ENCODE measurements at places on chromosomes 16 and 17.

GRCh38 chr17:78708510-78708973 is 73.5 kb downstream of the CYTH1 start:
- DNase-seq = peak; percentile 42

DNA sequence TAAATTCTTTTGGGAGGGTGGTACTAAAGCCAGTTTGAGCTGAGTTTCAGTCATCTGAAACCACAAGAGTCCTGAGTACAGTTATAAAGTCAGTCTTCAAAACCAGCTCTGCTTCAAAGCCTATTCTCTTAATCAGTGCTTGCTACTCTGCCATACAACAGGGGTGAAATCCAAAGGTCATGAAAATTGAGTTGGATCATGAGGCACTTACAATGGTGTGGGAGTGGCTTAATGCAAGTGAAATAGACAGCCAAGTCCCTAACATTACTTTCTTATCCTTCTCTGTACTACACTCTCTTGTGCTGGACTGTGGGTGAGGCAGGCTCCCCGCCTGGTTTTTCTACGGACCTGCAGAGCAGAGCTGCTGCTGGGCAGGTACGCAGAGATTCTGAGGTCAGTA is 12.4 kb downstream of the CBLN1 start:
- no peak for DNase-seq

DNA sequence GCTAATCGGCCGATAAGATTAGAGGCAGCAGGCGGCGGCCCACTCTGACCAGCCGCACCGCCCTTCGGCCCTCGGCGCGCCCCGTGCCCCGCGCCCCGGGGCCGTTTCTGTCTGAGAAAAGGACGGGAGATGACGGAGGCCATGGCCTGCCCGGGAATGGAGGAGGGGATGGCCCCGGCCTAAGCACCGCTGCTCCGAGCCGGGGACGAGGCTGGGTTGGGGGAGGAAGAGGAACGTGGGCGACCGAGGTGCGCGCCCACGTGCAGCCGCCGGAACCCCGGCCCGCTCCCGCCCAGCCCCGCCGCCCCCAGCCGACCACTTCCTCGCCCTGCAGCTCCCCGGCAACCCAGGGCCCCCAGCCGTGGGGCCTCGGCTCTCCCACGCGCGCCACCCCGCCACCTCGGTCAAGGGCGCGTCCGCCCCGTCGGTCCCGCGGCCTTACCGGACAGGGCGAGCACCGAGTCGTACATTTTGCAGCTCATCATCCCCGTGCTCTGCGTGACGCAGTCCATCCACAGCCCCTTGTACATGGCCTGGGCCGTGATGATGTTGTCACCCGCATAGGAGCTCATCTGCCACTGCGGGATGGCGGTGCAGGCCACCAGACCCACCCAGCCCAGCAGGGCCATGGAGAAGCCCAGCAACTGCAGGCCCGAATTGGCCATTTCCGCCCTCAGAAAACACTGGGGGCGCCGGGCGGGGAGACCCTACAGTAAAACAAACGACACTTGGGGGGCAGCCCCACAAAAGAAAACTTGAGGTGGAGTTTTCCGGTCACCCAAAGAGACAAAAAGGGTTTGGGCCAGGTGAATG is 693 bp downstream of the CLDN7 start:
- no peak for DNase-seq

GRCh38 chr16:57562066-57562465 is 19.6 kb downstream of the ADGRG5 start:
- no peak for DNase-seq

DNA sequence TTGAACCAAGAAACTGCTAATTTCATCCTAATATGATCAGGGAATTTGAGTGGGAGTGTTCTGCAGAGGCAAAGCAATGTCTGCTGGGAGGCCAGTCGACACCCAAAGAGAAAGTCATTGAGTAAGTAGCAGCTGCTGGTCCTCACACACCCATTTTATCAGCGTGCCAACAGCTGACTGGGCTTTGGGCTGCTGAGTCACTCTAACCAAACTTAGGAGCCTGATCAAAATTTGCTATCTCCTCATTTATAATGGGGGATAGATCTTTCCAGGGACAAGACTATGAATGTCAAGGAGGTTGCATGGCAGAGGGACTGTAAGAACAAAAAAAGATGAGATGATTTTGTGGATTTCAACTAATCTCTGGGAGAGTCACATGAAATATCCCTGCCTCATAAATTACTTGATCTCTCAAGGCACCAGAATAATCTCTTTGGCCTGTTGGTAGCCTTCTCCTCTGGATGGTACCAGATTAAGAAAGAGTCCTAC is 32.9 kb downstream of the CPSF4L start:
- DNase-seq = no peak

GRCh38 chr17:65228734-65229620 is 91.8 kb downstream of the RGS9 start:
- peak; percentile 58 for DNase-seq

DNA sequence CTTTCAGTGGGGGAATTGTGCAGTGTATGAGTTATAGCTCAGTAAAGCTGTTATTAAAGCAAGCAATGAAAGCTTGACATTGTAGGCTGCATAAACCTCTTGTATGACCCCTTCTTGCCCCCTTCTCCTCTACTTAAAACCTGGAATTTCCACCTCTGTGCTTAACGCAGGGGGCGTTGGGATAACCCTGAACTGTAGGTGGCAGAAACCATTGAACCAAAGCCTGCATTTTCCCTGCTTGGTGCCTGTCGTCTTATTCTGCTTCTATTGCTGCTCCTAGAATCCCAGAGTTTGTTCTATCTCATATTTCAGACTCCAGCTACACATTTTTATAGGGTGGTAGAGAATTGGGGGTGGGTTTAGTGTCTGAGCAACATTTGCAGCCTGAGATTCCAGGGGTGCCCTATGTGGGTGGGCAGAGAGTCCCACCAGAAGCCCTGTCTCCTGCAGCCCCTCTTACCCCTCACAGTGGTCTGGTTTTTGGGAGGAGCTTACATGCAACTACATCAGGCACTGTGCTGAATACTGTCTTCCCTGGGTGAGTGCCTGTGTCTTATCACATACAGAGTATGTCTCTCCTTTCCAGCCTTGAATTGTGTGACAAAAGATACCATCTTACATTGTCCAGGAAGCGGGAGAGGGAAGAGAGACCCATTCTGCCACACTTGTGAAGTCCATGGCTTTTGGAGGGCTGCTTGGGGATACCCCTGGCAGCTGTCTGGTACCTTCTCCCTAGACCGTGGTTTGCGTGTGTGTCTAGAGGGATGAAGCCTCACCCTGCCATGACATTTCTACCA is 407.7 kb upstream of the EEF2KMT start:
- DNase-seq = no peak

DNA sequence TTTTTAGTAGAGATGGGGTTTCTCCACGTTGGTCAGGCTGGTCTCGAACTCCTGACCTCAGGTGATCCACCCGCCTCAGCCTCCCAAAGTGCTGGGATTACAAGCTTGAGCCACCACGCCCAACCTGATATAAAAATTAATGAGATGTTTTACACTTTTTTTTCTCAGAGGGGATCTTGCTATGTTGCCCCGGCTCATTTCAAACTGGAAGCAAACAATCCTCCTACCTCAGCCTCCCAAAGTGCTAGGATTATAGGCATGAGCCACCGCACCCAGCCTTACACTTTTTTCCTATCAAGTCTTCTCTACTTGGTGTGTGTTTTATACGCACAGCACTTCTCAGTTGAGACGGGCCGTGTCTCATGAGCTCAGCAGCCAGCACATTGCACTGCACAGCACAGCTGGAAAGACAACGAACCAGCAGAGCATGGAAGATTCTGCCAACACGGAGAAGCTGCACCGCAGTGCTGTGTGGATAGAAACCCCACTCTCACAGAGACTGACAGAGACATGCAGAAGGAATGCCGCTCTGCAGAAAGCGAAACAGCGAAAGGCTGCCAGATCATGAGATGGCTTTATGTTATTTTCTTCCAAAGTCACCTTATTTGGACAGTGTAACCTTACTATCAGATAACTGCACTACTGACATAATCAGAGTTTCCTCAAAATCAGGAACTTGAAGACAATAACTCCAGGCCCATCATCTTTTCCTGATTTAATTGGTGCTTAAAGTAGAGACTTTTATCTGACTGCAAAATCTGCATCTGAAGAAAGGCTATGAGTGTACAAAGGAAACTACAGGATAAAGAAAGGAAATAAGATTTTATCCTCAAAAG is 6.5 kb upstream of the QRICH2 start:
- DNase-seq = no peak

- no peak for DNase-seq
These were observed 18.2 kb upstream of the KCNJ12 start for GRCh38 chr17:21357696-21358656.

GRCh38 chr17:40364121-40364861 is at the start of gene GJD3:
GJD3 (minus strand) TSS chr17:40364737; CDS start chr17:40363815, 922 bp downstream.
- DNase-seq = no peak

GRCh38 chr17:70308618-70309017 is 139.3 kb downstream of the KCNJ2 start:
- DNase-seq = no peak

DNA sequence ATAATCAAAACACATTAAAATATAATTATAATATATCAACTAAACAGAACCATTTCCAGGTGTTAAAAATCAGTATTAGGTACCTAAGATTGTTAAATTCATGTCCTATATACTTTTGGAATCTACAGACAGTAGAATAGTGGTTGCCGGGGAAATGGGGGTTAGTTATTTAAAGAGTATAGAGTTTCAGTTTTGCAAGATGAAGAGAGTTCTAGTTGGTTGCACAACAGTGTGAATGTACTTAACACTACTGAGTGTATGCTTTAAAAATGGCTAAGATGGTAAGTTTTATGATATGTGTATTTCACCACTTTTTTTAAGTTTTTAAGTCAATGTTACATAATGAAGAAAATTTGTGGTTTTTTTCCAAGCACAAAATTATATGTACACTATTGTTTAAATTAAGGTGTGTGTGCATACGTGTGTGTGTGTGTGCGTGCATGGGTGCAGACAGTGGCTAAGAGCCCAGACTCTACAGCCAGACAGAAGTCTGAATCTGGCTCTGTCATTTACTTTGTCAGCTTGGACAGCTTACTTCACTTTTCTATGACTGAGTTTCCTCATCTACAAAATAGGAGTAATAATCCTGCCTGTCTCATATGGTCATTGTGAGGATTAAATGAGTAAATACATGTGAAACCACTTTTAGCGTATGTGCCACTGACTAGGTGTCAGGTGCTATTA is 25.3 kb upstream of the PHAF1 start:
- no peak for DNase-seq

DNA sequence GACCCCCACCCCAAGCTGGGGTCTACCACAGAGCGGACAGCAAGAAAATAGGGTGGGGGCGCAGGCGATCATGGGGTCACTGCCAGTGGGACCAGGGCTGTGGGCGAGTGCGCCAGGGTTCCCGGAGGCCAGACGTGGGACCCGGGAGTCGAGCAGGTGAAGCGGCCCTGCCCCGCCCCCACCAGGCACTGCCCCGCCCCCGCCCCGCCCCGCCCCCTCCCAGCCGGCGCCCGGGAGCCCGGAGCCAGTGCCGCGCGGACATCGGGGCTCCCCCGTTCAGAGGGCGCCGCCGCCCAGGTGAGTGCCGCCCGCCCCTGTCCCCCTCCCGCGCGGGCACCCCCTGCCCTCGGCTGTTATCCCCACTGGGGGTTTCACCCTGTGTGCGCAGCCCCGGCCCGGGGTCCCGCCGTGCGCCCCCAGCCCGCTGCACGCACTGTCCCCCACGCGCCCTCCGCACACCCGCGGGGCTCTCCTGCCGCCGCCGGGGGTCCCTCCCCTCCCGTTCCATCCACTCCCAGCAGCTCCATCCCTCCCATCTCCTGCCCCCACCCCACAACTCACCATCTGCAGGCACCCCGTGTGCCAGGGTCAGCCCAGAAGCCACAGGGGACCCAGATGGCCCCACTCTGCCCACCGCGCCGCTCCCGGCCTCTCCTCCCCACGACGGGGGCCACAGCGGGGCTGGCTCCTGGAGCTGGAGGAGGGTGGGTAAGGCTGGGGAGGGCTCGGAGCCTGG is at the start of gene SSTR5:
TSS of gene SSTR5 (plus strand) at position 222 of the 736 bp plus-strand sequence. CDS start 6,122 bp downstream, outside the sequence.
- no peak for DNase-seq

DNA sequence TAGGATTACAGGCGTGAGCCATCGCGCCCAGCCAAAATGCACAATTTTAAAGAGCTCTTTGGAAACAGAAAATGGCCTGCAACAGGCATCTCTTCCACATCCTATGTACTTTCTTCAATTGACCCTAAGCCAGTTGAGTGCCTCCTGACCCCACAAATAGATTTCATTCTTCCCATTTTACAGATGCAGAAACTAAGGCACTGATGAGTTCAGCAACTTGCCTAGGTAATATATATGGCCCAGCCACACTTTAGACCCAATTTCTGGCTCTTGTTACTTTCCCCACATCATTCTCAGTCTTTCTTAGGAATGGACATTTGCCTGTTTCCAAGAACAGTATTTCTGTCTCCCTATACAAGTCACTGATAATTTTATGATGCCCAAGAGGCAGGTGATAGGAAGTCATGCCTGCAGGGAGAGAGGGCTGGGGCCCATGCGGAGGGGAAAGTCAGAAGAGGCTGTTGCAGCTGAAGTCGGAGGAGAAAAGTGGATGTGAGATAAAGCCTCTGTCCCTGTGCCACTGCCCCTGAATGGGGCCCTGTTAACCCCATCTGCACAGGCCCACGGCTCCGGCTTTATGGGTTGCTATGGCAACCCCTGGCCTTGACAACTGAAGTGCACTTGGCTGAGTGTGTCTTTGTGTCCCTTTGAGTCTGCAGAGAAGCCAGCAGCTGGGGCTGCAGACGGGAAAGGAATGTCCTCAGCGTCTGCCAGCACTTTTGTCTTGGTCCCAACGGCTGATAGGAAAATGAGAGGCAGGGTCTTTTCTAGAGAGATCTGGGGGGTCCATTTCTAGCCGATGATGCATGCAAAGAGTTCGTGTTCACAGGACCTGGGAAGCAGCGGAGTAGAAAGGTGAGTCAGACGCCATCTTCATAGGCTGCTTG is 45.9 kb downstream of the ABAT start:
- no peak for DNase-seq

DNA sequence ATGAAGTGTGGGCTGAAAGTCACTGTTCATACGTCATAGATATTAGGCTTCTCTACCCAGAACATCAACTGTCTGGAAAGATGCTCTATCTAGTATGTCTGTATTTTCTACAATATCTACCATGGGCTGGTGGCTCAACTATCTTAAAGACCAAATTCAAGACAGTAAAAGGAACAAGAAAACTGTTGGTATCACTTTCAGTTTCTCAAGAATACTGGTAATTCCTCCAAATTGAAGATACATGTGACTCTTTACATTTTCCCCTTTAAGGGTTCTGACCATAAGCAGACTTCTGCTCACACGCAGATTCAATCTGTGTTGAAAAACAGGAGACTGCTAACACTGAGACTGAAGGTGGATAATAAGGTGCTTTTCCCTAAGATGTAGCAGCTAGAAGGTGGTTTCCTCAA is 24.2 kb downstream of the XPO6 start:
- no peak for DNase-seq

GRCh38 chr17:37047631-37048104 is 98.9 kb downstream of the AATF start:
- DNase-seq = peak; percentile 83

- no peak for DNase-seq
These were observed 160.1 kb downstream of the MAP2K4 start for GRCh38 chr17:12180644-12181261.

- no peak for DNase-seq
These were observed 5.4 kb upstream of the CRYBA1 start for GRCh38 chr17:29240968-29241963.

DNA sequence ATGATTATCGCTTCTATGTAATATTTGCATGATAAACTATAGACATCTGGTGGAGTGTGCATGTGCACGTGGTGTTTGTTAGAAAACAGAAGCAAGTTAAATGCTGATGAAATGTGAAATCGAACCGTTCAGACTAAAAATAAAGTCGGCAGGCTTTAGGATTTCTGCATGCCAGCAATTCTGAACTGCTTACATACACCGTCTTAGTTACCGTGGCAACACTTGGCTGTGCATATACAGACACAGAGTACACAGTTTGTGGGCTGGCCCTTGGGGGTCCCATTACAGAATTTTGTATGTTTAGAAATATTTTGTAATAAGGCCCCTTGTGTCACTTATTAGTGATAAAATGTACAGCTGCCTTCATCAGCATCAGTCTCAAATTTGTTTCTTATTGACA is 605.5 kb downstream of the RBFOX1 start:
- DNase-seq = no peak
